ENCODE measurements at places on chromosomes 11 and 22.

DNA sequence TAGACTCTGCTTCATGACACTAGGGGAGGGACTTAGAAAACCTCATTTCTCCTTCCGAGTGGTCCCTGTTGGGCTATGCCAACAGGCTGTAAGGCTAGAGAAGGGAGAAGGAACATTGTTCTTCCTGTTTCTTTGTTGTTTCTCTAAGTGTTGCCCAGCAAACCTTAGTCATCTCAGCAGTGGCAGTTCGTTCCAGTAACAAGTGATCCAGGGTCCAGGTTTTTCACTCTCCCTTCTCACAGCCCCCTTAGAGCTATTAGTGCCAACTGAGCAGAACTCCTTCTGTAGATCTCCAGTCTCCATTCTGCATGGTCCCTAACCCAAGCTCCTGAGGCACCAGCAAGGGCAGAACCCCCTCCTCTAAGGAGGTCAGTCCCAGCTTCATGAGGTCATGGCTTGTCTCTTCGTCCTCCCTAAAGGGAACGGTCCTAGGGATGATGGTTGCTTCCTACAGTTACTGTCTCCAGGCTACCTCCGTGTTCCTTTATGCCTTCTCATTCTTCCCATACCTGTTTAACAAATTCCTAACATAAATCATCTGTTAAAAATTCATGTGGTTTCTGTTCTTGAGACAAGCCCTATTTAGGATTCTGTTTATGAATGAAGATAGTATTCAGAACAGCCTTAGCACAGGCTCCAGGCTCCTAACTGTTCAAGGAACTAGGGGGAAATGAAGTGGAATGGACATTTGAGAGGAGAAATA lies 168.6 kb upstream of the UBASH3B start:
- no peak for DNase-seq

- no peak for DNase-seq
Measured at GRCh38 chr22:19412478-19412877, 19.1 kb downstream of the HIRA start.

- DNase-seq: peak; percentile 75
Measured at GRCh38 chr11:7595016-7595866, 78.1 kb downstream of the CYB5R2 start.

- DNase-seq: no peak
Measured at GRCh38 chr22:29531419-29531818, 22.1 kb downstream of the THOC5 start.

DNA sequence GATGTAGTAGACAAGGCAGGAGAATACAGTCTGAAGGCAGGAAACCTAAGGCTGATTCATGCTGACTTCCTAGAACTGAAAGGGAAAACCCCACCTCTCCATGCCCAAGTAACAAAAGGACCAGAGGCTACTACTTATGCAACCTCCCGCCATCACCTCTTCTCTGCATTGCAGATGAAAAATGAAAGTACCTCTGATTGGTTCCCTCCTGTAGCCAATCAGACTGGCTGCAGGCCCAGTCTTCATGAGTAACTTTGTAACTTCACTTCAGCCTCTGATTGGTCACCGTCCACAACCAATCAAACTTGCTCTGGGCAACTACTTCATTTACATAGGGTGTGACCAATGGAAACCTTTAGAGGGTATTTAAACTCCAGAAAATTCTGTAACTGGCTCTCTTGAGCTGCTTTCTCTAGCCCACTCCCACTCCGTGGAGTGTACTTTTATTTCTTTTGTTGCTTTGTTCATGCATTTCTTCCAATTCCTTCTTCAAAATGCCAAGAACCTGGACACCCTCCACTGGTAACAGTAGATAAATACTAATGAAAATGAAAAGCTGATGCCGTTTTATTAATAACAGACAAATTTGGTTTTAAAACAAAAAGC lies 5.2 kb upstream of the MAP6 start:
- peak; percentile 16 for DNase-seq

GRCh38 chr11:28673691-28674432 lies 565.7 kb downstream of the METTL15 start:
- no peak for DNase-seq

GRCh38 chr22:22884010-22884887 lies 3.4 kb upstream of the IGLL5 start:
- peak; percentile 77 for DNase-seq

DNA sequence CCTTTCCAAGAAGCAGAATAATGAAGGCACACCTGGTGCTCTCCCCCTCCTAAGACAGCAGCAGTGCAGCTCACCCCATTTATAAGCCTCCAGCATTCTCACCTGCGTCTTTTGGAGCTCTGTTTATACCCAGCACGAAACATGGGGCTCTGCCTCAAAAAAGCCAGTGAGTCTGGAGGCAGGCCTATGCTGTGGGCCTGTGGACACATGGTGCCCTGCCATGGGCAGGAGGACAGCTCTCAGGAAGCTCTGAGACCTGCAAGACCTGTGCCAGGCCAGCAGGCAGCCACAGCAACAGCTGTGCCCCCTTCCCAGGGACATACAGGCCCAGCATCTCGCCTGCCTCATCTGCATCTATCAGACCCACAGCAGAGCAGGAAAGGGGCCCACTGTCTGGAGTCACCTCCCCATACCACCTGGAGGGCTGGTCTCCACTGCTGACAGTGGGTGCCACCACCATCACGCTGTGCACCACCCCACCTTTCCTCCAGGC lies 64.2 kb downstream of the DGCR2 start:
- no peak for DNase-seq

GRCh38 chr22:28986366-28986765 lies 75.3 kb downstream of the C22orf31 start:
- no peak for DNase-seq

GRCh38 chr11:109320595-109320994 lies 101.4 kb upstream of the C11orf87 start:
- DNase-seq: no peak

GRCh38 chr22:45775569-45776312 lies 104.1 kb downstream of the ATXN10 start:
- DNase-seq: no peak

DNA sequence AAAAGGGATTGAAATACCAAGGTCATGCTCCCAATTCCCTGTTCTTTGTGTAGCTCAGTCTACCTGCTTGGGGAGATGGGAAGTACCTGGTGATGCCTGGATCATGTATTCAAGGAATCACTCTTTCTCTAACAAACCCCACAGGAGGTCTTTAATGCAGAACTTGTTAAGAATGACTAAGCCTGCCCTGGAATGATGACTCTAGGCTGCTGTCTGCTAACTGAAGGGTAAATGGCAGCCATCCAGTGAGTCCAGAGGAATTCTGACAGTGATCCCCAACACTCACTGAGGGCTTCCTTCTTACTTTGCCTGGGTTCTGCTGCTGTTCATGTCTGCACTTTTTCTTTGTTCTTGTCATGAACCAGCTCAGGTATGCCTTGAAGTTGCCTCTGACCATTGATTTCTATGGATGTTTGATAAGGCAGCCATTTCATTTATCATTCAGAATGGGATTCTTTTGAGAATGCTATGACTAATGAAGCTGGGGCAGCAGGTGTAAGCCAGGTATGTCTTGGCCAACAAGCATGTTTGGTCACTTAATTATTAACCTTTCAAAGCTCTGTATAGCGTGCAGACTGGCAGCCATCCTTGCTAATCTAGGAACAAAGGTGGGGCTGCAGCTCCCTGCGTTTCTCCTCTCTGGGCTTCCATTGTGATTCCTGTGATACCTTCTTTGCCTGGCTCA lies 11.4 kb downstream of the PRSS23 start:
- DNase-seq: no peak

DNA sequence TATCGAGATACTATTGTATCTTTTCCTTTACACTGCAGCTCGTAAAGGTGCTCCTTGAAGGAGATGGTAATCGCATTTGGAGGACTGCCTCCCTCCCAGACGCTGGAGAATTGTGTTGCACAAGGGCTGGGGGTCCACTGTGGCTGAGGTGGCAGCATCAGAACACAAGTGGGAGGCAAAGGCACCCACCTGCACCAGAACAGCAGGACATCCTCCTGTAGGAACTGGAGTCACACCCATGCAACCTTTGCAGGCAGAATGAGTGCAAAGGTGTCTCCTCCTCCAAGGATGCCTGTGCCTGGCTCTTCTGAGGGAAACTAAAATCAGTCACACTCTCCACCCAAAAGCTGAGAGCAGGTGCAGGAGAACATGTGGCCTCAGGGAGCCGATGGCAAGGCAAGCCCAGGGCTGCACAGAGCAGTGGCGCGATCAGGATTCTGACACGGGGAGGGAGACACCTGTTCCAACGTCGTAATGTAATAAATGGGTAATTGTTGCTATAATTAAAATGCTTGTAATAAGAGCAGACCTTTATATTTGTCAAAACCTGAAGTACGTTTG lies 1501.4 kb downstream of the TBC1D22A start:
- DNase-seq: no peak

DNA sequence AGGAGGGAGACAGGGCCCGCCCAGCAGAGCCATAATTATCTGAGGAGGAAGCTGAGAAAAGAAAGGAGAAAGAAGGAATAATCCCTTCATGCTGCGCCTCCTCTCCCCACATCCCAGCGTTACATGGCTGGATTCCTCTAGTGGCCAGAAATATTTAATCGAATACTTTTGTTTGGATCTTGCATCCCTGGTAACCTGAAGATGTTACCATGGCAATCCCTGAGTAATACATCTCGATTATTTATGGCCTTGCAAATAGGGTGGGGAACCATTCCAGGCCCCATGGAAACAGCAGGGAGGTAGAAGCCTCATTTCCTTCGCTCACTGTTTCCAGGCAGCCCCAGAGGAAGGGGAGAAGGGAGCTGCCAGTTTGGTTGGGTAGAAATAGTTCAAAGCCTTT lies 357.7 kb downstream of the BUD13 start:
- peak; percentile 85 for DNase-seq

DNA sequence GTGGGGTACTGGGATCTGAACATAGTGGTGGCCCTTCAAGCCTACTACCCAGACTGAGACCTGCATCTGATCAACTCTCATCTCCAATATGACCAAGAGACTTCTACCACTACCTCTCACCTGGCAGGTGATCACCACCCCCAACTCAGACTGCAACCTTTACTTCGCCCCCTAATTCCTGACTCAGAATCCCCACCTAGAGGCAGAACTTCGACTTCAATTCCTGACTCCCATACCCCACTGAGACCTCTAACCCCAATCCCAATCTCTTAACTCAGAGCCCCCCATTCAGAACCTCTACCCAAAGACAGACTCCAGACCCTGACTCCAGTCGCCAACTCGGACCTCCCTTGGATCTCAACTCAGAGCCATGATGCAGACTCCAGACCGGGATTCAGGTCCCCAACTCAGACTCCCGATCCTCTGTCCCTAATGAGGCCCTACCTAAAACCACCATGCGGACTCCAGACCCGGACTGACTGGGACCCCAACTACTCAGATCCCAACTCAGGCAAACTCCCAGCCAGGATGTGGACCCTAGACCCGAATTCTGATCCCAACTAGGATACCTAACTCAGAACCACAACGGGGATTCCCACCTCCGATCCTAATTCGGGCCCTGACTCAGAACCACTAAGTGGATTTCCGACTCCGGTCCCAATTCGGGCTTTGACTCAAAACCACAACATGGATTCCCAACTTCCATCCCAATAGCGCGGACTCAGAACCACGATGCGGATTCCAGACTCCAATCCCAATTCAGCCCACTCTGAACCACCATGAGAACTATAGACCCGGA lies 1.2 kb downstream of the KCNQ1OT1 start:
- DNase-seq: no peak

GRCh38 chr11:64766881-64767280 lies 7.1 kb upstream of the PYGM start:
- no peak for DNase-seq

DNA sequence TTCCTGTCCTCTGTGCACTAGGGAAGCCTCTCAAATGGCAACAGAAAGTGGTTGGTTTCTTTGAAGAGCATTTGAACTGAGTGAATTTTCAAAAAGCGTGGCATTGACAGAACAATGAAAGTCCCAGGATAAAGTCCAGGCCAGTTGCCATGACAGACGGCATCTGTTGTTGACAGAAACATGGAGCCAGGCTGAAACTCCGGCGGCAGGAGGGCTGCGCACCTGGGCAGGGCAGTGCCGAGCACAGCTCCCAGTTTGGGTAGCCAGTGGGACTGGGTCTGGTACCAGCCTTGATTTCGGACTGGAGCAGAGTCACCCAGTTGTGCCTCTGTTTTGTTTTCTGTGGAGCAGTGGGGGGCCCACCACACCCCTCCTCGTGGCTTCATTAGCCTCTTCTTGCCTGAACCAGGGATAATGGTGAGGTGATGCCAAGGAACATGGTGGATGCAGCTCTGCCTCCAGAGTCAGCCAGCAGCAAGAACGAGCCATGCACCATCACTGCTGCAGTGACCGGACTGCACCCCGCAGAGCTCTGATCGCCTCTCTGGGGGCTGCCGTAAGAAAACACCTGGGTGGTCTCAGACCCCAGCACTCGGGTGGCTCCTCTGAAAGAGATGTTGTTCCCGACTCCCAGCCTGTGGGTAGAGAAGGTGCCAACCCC lies 9.8 kb upstream of the SEPTIN5 start:
- DNase-seq: no peak

DNA sequence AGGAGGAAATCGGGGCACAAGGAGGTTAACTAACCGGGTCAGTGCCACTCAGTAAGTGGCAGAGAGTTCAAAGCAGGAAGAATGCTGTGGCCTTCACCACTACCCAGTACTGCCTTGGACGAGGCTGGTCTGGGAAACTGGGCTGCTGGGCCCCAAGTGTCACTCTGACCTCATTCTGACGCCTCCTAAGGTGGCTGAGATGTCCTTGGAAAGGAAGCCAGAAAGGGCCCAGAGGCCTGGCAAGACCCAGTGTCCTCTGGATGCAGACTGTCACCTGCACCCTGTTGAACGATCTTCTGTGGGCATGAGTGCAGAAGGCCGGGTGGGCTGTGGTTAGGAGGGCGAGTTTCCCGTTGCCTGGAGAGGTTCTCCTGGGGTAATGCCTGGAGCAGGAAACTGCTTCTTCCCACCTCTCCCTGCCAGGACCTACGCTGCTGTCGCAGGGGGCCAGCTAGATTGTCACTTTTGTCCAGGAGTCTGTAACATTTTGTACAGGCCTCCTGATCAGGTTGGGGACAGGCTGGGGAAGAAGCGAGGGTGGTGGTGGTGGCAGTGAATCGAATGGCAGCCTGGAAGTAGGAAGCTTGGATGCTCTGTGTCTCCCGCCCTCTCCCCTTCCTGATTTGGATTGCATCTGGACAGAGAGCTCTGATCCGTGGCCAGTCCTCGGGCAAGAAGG lies 105.1 kb downstream of the ST3GAL4 start:
- DNase-seq: no peak

DNA sequence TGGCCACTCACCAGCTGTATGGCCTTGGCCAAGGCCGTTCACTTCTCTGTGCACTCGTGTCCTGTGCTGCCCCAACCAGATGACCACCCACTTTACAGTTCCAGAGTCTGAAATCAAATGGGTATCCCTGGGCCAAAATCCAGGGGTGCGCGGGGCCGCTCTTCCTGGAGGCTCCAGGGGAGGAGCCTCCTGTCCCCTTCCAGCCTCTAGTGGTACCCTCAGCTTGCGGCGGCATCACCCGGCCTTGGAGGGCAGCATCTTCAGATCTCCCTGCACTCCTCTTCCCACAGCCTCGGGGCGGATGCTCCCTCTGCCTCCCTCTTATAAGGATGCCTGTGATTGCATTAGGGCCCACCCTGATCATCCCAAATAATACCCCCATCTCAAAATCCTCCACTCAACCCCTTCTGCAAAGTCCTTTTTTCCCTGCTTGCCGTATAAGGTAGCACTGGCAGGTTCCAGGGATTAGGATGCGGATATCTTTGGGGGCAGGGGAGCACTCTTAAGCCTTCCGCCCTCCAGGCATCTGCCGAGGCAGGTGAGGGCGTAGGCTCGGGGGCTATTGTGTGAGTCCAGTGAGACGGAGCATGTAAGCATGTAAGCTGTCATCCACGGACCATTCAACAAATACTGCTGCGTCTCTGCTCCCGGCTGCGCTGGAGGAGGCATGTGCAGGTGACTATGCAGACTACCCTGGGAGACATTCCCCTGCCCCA lies 24.4 kb upstream of the SHISAL1 start:
- no peak for DNase-seq

GRCh38 chr11:57779276-57779675 lies 17.7 kb downstream of the CTNND1 start:
- peak; percentile 77 for DNase-seq
